ENCODE measurements at places on chromosomes 13 and 19.

DNA sequence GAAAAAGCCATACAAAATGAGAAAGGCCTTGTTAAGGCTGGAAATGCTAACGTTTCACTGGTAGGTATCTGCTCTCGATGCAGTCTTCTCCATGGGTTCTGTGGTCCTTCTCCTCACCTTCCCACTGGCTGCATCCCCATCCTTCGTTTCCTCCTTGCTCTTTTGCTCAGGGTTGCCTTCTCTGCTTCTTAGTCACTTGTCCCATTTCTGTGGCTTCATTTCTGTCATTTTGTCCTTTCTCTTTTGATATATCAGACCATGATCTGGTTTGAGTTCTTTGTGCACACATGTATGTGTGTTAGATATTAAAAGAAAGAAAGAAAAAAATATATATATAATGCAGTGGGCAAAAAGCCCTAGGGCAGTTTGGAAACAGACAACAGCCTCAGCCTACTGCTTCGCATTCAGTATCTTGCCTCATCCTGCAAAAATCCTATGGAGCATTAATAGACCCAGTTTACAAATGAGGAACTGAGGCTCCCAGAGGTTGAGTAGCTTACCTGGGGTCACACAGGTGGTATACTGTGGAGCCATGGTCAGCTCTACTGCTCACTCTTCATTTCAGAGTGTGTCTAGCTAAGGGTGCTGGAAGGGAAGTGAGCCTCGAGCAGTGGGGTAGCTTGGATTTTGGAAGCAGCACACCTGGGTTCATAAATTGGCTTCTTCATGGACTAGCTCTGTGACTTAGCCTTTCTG is 57.6 kb upstream of the MEDAG start:
- DNase-seq = no peak

GRCh38 chr13:56110751-56111150 is 1030.0 kb upstream of the PRR20A start:
- DNase-seq = no peak

DNA sequence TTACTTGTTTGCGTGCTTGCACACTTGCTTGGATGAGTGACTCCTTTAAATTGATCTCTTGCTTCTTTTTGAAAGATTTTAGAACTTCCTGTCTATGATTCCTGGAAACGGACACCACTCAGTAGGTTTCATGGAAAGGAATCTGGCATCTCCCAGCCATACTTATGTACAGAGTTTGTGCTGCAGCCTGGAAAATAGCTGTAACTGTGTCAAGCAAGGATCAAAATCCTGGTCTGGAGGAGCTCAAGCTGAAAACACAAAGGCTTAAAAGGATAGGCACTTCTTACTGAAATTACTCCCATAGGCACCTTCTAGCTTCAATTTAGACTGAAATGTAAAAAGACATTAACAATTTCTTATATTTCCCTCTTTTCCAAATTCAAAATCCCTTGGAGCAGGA is 1.4 kb upstream of the FREM2 start:
- DNase-seq = no peak

DNA sequence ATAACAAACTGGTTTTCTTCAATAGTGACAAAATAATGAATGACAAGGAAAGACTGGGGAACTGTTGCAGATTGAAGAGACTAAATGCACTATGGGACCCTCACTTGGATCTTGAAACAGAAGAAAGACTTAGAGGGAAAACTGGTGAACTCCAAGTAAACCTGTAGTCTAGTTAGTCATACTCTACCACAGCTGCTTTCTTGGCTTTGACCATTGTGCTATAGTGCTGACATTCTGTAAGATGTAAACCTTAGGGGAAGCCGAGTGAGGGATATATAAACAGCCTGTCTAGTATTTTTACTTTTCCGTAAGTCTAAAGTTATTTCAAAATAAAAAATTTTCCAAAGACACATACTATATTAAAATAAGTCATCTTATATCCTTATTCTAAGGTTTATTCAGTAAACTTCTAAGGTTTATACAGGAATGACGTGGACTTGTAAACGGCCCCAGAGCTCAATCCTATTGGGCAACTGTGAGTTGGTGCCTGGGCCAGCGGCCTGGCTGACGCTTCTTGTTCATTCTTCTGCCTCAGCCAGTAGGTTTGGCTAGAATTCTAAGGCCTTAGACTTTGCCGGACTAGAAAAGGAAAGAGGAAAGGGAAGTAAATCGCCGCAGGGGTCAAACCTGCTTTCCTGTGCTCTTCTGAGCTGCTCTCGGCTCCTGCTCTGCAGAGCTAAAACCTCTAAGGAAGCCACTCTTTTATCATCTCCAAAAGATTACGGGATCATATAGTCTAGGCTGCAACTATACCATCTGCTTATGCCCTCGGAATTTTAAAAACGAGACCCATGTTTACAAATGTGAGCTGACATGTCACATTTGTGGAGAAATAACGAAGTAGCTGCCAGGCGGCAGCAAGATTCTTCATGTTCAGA is 33.6 kb upstream of the UBE2L5 start:
- DNase-seq = no peak

- DNase-seq = no peak
Measured at GRCh38 chr19:21128901-21129698, 12.7 kb upstream of the ZNF431 start.

DNA sequence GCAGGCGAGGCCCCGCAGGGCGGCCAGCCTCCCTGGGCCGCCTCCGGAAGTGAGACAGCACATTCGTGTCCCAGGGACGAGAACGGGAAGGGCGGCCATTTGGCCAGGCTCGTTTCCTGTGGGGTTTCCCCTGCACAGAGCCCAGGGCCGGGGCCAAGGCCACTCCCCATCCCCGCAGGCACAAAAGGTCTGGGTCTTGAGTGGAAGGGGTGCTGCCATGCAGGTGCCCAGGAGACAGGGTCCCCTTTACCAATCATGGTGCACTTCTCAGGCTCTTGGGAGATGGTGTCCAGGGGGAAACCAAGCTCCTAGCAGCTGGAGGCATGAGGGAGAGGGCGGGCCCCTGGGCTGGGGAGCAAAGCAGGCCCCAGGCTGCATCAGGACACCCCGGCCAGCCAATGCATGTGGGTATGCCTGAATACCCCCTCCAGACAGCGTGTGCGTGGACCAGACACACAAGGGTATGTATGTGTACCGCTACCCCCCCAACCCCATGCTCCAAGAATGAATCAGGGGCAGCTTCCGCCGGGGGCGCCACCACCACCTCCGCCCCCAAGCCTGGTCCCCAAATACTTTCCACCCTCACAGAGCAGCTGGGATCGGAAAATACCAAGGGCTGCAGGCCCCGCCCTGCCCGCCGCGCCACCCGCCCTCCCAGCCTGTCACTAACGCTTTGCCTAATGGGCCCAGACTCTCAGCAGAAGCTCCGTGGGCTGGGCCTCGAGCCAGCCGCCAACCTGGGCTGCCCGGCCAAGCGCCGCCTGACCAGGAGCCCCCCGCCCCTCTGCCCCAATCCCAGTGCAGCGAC is 37.6 kb upstream of the NANOS3 start:
- DNase-seq = no peak

Measured in WERI-Rb-1 (cell line).